Activated CD4-positive, alpha-beta T cell treated with anti-CD3 and anti-CD28 coated beads, Interleukin-2, amount 10 ng/mL, durations not matched to agents 24 days and 14 days (primary cell): ENCODE measurements at places on chromosomes 5 and 9. TPM values are rescaled to one million over a fixed set of nuclear protein-coding genes. Genes with fewer than 3 reads are reported as not detected.

FAM221B gene
- not detected in 2 replicates for total RNA-seq

PIP5K1B gene
- 56.6 and 58.8 TPM in 2 replicates for total RNA-seq

DRD1 gene
- 0.07 TPM in 1 of 2 replicates, not detected in the other for total RNA-seq

MEGF9 gene
- 4.5 and 4.9 TPM in 2 replicates for total RNA-seq

LRRC19 gene
- total RNA-seq = not detected in 2 replicates

CD14 gene
- 0.31 and 0.35 TPM in 2 replicates for total RNA-seq

MRPS27 gene
- total RNA-seq = 96.5 and 98.7 TPM in 2 replicates

MLANA gene
- not detected in 2 replicates for total RNA-seq

BRINP1 gene
- not detected in 2 replicates for total RNA-seq

ROPN1L gene
- not detected in 2 replicates for total RNA-seq

ASPN gene
- total RNA-seq = not detected in 2 replicates

CTXN3 gene
- not detected in 2 replicates for total RNA-seq

TNFSF8 gene
- 148 and 150 TPM in 2 replicates for total RNA-seq

NKD2 gene
- 3.3 and 4.0 TPM in 2 replicates for total RNA-seq

MRPL36 gene
- 107 and 108 TPM in 2 replicates for total RNA-seq

CCDC171 gene
- 1.5 and 1.6 TPM in 2 replicates for total RNA-seq

CMYA5 gene
- total RNA-seq = 0.12 and 0.14 TPM in 2 replicates

TRPM6 gene
- 0.05 TPM in 1 of 2 replicates, not detected in the other for total RNA-seq

C7 gene
- total RNA-seq = not detected in 2 replicates

NMRK1 gene
- total RNA-seq = 6.6 and 7.2 TPM in 2 replicates

FBXO4 gene
- 16.8 and 19.9 TPM in 2 replicates for total RNA-seq

FST gene
- 0.33 and 0.75 TPM in 2 replicates for total RNA-seq

CREBRF gene
- 6.2 and 6.7 TPM in 2 replicates for total RNA-seq

CEL gene
- total RNA-seq = 1.8 and 2.0 TPM in 2 replicates

SLC6A3 gene
- total RNA-seq = not detected in 2 replicates

TLX3 gene
- total RNA-seq = not detected in 2 replicates

HMCN2 gene
- not detected in 2 replicates for total RNA-seq

SCGB3A2 gene
- total RNA-seq = not detected in 2 replicates

TRIO gene
- 8.7 and 14.0 TPM in 2 replicates for total RNA-seq

IL6ST gene
- 65.1 and 68.2 TPM in 2 replicates for total RNA-seq

NR5A1 gene
- not detected in 2 replicates for total RNA-seq

FBXL7 gene
- total RNA-seq = not detected in 2 replicates

PALM2AKAP2 gene
- total RNA-seq = 0.71 and 2.0 TPM in 2 replicates

IFNK gene
- total RNA-seq = not detected in 2 replicates

GALNT10 gene
- total RNA-seq = 42.7 and 50.7 TPM in 2 replicates

GAPT gene
- not detected in 2 replicates for total RNA-seq

PCDHA3 gene
- not detected in 2 replicates for total RNA-seq

CNTLN gene
- 1.6 and 2.3 TPM in 2 replicates for total RNA-seq

RASGEF1C gene
- total RNA-seq = not detected in 2 replicates

TMEM252 gene
- total RNA-seq = not detected in 2 replicates

NR2F1-AS1 gene
- not detected in 2 replicates for total RNA-seq

PCDHB8 gene
- not detected in 2 replicates for total RNA-seq

SLC4A9 gene
- total RNA-seq = not detected in 2 replicates

CCL28 gene
- total RNA-seq = 7.4 and 7.5 TPM in 2 replicates

COL27A1 gene
- total RNA-seq = 8.5 and 9.7 TPM in 2 replicates

NREP gene
- total RNA-seq = 21.6 and 22.2 TPM in 2 replicates

FCN2 gene
- total RNA-seq = not detected in 2 replicates

LCN6 gene
- total RNA-seq = not detected in 2 replicates

AFAP1L1 gene
- not detected in 2 replicates for total RNA-seq

SLC2A6 gene
- total RNA-seq = 3.2 and 4.0 TPM in 2 replicates

TSLP gene
- total RNA-seq = 0.09 and 0.42 TPM in 2 replicates
